ENCODE measurements at places on chromosomes 4 and X.

GRCh38 chrX:10750581-10750980, 130.2 kb upstream of the MID1 start:
- DNase-seq: no peak

DNA sequence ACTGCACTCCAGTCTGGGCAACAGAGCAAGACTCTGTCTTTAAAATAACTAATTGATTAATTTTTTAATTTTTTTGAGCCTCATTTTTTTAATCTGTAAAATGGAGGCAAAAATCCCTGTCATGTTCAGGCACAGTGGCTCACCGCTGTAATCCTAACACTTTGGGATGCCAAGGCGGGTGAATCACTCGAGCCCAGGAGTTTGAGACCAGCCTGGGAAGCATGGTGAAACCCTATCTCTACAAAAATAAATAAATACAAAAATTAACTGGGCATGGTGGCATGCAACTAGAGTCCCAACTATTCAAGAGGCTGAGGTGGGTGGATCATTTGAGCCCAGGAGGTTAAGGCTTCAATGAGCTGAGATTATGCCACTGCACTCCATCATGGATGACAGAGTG, 15.4 kb downstream of the AMTN start:
- DNase-seq: no peak

DNA sequence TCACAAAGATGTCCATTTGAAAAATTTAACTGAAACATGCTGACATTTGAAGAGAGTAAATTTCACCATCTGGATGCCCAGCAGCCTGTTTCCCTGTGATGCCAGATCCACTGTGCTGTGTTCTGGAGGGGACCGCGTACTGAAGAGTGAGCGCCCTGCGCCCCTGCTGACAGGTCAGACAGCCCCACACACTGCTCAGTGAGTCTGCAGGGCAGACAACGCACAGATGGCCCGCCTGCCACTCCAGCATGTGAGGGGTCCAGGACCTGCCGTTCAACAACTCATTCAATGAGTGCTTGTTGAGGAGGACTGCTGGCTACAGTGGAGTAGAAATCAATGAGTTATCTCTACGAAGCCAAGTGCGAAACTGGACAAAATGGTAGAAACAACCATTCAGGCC, 49.2 kb downstream of the FGFRL1 start:
- no peak for DNase-seq

DNA sequence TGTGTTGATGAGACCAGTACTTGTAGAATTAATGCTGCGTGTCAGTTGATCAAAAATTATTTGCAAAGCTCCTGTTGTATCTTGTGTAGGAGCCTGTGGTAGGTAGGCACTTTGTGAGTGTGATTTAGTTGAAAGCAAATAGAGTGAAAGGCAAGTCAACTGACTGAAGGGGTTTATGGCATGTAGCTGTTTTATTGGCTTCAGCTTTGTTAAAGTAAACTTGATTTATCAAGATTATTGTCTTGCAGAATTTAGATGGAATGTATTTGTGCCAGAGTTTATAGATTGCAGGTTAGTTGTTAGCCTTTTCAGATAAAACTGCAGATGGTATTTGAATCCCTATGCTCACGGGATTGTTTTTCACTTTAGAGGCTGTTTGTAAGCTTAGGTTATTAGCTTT, 128.0 kb downstream of the FRAS1 start:
- no peak for DNase-seq

GRCh38 chr4:166594326-166594946, 639.9 kb downstream of the SPOCK3 start:
- no peak for DNase-seq

DNA sequence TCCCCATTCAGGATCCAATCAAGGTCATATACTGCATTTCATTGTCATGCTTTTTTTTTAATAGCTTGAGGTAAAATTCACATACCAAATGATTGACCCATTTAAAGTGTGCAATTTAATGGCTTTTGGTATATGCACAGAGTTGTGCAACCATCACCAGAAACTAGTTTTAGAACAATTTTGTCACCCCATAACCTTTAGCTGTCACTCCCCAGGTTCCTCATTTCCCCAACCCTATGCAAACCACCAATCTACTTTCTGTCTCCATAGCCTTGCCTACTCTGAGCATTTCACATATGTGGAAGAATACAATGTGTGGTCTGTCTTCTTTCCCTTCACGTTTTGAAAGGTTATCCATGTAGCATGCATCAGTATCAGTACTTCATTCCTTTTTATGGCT, 1.4 kb upstream of the SMAD1 start:
- DNase-seq: no peak

- DNase-seq: no peak
Observed at GRCh38 chr4:137952116-137952515, 290.0 kb downstream of the SLC7A11 start.

GRCh38 chrX:130647468-130647867, 245.7 kb downstream of the RBMX2 start:
- DNase-seq: no peak

DNA sequence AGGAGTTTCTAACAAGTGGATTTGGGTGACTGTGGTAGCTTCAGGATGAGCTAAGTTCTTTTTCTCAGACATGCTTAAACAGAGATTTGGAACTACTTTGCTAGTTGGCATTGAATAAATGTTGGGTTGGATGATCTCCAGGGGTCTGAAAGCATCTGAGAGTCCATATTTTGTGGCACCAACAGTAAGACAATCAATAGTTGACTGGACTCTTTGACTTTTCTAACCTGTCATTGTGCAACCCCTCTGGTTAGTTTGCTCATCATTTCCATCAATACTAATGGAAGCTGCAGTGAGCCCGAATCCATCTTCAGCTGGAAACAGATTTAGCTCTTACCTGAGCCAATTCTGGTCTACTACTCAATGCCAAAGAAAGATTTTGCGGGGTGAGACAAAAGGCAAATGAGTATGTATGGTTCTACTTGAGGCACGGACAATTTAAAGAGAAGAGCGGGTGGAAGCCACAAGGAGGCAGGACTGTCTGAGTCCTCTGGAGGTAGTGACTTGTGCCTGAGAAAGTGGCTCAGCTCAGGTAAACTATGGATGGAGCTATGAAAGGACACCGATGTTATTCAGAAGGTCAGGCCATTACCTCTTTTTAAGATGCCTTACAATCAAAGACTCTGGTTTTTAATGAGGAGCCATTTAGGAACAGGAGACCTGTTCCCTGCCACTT, 118.7 kb downstream of the MID1IP1 start:
- no peak for DNase-seq

DNA sequence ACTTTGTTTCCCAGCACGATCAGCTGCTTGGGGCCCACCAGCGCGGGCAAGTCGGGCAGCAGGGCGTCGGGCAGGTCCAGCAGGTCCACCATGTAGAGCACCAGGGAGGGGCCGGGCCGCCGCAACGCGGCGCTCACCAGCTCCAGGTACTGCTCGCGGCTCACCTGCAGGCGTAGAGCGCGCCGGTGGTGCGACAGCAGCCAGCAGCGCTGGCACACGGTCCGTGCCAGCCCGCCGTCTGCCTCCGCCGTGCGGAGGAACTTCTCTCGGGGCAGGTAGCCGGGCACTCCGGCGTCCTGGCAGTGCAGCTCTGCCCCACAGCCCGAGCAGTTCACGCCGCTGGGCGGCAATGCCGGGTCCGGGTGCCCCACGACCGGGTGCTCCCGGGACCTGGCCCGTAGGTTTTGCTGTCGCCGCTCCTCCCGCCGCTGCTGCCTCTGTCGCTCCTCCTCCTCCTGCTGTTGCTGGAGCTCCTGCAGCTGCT, 527 bp downstream of the NOA1 start:
- DNase-seq: no peak

DNA sequence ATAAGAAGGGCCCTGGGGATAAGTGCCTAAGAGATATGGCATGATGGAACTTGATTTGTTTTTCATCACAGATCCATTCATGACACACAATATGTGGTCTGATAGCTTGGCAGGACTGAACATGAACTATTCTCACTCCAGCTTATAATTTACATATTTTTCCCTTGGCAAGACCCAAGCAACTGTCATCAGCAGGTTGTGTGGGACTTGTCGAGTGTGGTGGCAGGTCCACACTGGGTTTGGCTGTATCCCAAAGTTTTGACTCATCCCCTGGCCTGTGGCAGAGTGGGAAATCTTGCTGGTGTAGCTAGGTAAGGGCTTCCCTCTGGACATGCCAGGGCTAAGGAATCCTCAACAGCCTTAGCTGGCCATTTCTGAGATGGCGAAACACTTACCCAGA, 81.0 kb upstream of the STIM2 start:
- no peak for DNase-seq
